Tibial nerve (tissue), 4 donors: ENCODE measurements at places on chromosomes 13 and 19. TPM values are rescaled to one million over a fixed set of nuclear protein-coding genes. Genes with fewer than 3 reads are reported as not detected.
A peak's percentile ranks its signal among the peaks of the same experiment; 100 is the strongest.

The NLRP12 gene
- 1.8 TPM for total RNA-seq

The PTGER1 gene
- 3.9 TPM for total RNA-seq

The PGLYRP2 gene
- total RNA-seq = not detected

The CEACAM1 gene
- total RNA-seq = not detected

The APLP1 gene
- total RNA-seq = 19.7 TPM

DNA sequence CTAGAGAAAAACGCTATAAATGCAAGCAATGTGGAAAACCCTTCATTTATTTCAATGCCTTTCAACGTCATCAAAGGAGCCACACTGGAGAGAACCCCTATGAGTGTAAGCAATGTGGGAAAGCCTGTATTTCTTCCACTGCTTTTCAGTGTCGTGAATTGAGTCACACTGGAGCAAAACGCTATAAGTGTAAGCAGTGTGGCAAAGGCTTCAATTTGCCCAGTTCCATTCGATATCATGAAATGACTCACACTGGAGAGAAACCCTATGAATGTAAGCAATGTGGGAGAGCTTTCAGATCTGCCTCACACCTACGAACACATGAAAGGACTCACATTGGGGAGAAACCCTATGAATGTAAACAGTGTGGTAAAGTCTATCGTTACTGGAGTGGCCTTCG is 27.4 kb downstream of the ZNF20 start:
- peaks cover 82% of the 10 kb centered on the region for H3K36me3 ChIP-seq
- DNase-seq = no peak
- no peak overlapping the region for H3K27ac ChIP-seq
- H3K4me3 ChIP-seq = no peak overlapping the region
- H3K27me3 ChIP-seq = no peaks in the 10 kb centered on the region
- H3K4me1 ChIP-seq = no peaks in the 10 kb centered on the region

DNA sequence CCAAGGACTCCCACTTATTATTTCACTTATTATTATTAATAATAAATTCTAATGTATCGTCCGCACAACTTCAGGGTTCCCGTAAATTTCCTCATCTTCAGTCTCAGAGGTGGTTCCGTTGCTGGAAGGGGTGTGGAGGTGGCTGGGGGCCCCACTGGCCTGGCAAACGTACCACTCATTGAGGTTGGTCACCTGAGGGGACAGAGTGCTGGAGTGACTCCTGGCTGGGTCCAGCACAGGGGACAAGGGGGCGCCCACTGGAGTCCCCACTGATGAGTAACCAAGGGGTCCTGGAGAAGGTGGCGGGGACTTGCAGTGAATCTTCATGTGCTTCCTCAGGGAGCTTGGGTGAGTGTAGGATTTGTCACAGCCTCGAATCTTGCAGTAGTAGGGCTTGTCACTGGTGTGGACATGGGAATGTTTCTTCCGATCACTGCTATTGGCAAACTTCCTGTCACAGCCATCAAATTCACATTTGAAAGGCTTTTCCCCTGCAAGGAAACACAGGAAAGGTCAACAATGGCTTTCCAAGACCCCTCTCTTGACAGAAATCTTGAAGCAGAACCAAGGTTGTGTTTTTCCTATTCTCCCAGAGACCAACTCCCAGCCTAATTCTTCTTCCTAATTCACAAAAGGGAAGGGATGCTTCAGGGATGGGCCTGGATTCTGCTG is 6.1 kb downstream of the ZIC5 start:
- no peak overlapping the region for H3K27ac ChIP-seq
- peaks cover 29% of the 10 kb centered on the region for H3K4me1 ChIP-seq
- H3K4me3 ChIP-seq = no peak overlapping the region
- no peaks in the 10 kb centered on the region for H3K36me3 ChIP-seq
- DNase-seq = no peak

DNA sequence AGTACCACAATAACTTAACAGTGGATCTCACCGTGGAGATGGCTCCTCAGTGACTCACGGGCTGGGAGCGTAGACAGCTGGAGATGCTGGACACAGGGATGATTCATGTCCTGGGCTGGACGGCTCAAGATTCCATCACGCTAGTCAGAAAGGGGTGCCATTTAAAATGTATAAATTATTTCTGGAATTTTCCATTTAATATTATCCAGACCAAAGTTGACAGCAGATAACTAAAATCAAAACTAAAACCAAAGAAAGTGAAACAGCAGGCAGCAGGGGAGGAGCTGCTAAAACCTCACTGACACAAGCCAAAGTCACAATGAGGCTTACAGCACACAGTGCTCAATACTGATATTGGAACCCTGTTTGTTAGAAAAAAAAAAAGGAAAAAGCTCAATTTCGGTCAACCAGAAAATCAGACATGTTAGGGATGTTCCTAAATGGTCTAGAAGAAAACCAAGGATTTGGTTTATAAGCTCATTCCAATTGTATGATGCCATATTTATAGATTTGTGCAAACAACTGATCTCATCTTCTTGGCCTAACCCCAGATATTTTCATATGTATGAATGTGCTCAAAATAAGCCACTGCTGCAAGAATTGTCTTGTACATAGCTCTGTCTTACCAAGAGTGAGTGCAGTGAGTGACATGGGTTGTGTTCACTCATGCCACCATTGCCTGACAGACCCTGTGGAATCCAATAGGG is 111.8 kb downstream of the SACS start:
- peak; percentile 19 for DNase-seq
- H3K27me3 ChIP-seq = no peaks in the 10 kb centered on the region
- H3K4me3 ChIP-seq = peak overlapping the region; percentile 22

- no peak for DNase-seq
- H3K27me3 ChIP-seq = no peaks in the 10 kb centered on the region
Observed at GRCh38 chr13:28528848-28529247, 33.9 kb upstream of the FLT1 start.

GRCh38 chr19:39778763-39779162 is at the start of gene LEUTX:
Gene LEUTX (plus strand): TSS chr19:39778854. CDS start chr19:39778921, 67 bp downstream.
- H3K27ac ChIP-seq = no peak within 1 kb of the TSS
- no peaks in the 10 kb centered on the region for H3K36me3 ChIP-seq
- H3K4me3 ChIP-seq = no peak within 1 kb of the TSS
- no peak for DNase-seq
- no peaks in the 10 kb centered on the region for H3K4me1 ChIP-seq

- H3K4me3 ChIP-seq = no peak overlapping the region
- no peak for DNase-seq
- no peak overlapping the region for H3K27ac ChIP-seq
- H3K4me1 ChIP-seq = no peaks in the 10 kb centered on the region
Observed at GRCh38 chr19:38638461-38638860, 9.0 kb upstream of the ACTN4 start.

DNA sequence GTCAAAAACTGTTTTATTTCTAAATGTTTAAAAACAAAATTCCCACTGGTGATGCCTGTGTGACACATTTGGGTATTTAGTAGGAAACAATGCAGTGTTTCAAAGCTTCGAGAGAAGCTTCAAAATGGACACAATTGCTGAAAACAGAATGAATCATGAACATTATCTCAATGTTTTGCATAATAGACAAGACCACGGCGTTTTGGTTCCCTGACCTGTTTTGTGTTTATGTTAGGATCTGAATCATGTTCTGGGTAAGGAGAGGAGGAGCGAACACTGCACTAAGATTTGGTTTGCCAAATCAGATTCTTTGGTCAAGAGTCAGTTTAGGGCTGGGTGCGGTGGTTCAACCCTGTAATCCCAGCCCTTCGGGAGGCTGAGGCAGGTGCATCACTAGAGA is 42.2 kb downstream of the IFT88 start:
- no peaks in the 10 kb centered on the region for H3K36me3 ChIP-seq
- H3K4me3 ChIP-seq = no peak overlapping the region
- no peak for DNase-seq
- H3K27ac ChIP-seq = no peak overlapping the region
- no peaks in the 10 kb centered on the region for H3K27me3 ChIP-seq

GRCh38 chr13:63161219-63161618 is 1745.6 kb upstream of the PCDH20 start:
- H3K27me3 ChIP-seq = no peaks in the 10 kb centered on the region
- H3K4me1 ChIP-seq = no peaks in the 10 kb centered on the region
- DNase-seq = no peak
- no peak overlapping the region for H3K27ac ChIP-seq
- no peaks in the 10 kb centered on the region for H3K36me3 ChIP-seq
- no peak overlapping the region for H3K4me3 ChIP-seq

DNA sequence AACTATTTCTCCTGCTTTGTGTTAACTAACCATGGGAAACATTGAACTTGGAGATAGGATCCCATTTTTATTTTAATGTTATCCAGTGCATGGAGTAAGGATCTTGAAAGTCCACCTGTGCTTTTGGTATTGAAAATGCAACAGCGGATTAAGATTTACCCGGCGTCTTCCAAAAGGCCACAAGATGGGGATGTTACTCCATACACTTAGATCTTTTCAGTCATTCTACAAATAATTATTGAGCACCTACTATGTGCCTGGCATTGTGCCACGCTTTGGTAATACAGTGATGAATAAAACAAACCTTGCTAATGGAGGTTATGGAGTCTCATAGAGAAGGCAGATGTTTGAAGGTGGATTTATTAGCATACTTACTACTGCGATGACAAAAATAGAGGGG is 56.9 kb downstream of the RFC3 start:
- no peak overlapping the region for H3K4me3 ChIP-seq
- no peak overlapping the region for H3K27ac ChIP-seq
- no peaks in the 10 kb centered on the region for H3K27me3 ChIP-seq
- no peaks in the 10 kb centered on the region for H3K4me1 ChIP-seq
- DNase-seq = no peak

DNA sequence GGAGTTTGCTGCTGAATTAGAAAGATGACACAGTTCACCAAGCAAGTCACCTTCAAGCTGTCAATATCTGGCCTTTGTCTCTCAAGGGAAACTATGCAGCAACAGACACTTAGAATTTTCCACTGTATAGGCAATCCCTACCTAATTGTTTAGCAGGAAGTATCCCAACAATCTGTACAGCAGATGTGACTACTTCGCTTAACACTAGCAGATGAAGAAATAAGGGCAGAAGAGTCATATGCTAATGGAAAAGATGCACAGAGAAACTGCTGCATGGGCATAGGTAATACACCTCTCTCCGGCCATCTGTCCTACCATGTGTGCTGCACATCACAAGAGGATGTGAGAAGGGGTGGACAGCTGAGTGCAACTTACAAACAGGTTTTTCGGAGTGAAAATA is 851.2 kb downstream of the PCDH9 start:
- no peaks in the 10 kb centered on the region for H3K4me1 ChIP-seq
- no peak for DNase-seq
- H3K27ac ChIP-seq = no peak overlapping the region
- H3K36me3 ChIP-seq = no peaks in the 10 kb centered on the region
- H3K27me3 ChIP-seq = no peaks in the 10 kb centered on the region

DNA sequence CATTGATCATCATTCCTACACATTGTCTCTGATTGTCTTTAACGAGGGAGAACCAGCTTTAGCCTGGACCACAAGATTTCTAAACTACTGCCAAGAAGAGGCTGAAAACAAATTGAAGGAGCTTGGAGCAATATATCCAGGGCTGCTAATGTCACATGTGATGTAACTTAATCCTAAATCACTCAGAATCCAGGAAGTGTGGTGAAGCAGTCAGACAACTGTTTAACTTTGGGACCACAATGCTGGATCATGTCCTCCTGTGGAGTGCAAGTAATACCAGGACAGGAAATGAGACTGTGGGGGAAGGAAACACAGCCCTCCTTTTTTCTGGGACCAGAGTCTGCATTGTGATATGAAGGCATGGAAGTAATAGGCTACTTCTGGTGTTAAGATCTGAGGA is 430.2 kb downstream of the KCTD12 start:
- H3K4me1 ChIP-seq = no peaks in the 10 kb centered on the region
- no peak for DNase-seq
- H3K4me3 ChIP-seq = no peak overlapping the region

GRCh38 chr19:30271816-30272215 is 100.4 kb upstream of the ZNF536 start:
- no peaks in the 10 kb centered on the region for H3K27me3 ChIP-seq
- no peak overlapping the region for H3K27ac ChIP-seq
- peaks cover 20% of the 10 kb centered on the region for H3K4me1 ChIP-seq
- DNase-seq = no peak
- H3K4me3 ChIP-seq = no peak overlapping the region

DNA sequence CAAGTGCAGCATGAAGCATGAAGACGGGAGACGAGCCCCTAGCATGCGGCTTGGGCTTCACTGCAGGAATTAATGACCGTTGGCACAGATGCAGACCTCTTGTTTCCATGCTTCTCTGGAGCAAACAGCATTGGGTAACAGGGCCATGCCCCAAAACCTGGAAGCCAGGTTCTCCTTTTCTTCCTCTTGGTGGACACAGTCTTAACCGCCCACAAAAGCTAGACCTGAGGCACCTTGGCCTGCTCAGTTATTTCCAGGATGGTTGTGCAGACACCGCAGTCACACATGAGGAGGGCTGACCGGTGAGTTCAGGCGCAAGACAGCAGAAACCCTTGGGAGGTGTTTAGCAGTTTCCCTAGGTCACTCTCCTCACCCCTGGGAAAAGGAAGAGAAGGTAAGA is 133.9 kb upstream of the GJB6 start:
- peaks cover 5% of the 10 kb centered on the region for H3K4me1 ChIP-seq
- no peaks in the 10 kb centered on the region for H3K27me3 ChIP-seq
- no peak overlapping the region for H3K4me3 ChIP-seq
- no peaks in the 10 kb centered on the region for H3K36me3 ChIP-seq
- DNase-seq = no peak
- H3K27ac ChIP-seq = no peak overlapping the region

DNA sequence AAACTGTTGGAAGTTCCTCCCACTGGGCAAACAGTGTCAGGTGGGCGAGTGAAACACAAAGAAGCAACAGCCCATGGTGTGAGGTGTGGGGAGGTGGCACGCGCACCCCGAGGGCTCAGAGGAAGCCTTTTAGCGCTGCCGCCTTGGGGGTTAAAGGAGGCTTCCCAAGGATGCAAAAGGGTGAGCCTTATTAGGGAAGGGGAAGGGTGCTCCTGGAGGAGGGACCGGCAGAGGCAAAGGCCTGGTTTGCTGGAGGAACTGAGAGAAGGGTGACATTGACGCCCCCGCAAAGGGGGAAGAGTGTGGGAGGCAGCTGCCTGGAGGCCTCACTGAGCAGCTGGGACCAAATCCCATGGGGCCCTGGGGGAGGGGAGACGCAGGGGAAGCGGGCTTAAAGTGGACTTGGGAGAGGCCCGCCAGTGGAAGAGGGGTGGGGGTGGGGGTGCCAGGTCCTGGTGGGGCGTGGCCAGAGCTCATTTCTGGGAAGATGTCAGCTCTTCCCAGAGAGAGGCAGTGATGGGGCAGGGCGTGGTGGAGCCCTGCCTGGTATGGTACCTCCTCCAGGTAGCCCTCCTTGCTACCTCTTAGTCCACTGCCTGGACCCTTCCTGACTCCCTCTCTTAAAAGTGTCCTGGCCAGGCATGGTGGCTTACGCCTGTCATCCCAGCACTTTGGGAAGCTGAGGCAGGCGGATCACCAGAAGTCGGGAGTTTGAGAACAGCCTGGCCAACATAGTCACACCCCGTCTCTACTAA is 12.0 kb upstream of the FCHO1 start:
- no peak overlapping the region for H3K27ac ChIP-seq
- no peaks in the 10 kb centered on the region for H3K4me1 ChIP-seq
- no peak overlapping the region for H3K4me3 ChIP-seq
- H3K27me3 ChIP-seq = no peaks in the 10 kb centered on the region
